CD4-positive, alpha-beta T cell treated with Interleukin-4 for 1 hour (primary cell): ENCODE measurements at places on chromosomes 1 and 21.

GRCh38 chr1:234001817-234002216, 97.3 kb downstream of the SLC35F3 start:
- no peak for DNase-seq

GRCh38 chr1:47824716-47825115, 172.5 kb downstream of the TRABD2B start:
- DNase-seq = no peak

DNA sequence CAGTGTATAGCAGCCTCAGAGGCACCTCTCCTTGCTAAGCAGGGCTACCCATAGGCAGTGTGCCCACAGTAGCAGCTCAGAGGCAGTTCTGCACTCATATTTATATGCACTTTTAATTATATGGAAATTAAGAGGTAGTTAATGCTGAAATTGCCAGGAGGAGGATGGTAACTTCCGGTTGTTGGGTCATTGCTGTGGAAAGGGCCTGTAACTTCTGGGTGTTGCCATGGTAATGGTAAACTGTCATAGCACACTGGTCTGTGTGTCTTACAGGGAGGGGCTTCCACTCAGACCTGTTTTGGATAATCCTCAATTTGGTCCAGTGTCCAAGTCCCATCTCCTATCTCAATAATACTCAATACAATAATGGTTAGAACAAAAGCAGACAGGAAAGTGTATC, 7.6 kb downstream of the CFH start:
- DNase-seq = no peak

- no peak for DNase-seq
Observed at GRCh38 chr1:1359664-1360468, 1.5 kb upstream of the MXRA8 start.

- DNase-seq = no peak
Observed at GRCh38 chr21:42175110-42175710, 43.7 kb upstream of the ABCG1 start.

DNA sequence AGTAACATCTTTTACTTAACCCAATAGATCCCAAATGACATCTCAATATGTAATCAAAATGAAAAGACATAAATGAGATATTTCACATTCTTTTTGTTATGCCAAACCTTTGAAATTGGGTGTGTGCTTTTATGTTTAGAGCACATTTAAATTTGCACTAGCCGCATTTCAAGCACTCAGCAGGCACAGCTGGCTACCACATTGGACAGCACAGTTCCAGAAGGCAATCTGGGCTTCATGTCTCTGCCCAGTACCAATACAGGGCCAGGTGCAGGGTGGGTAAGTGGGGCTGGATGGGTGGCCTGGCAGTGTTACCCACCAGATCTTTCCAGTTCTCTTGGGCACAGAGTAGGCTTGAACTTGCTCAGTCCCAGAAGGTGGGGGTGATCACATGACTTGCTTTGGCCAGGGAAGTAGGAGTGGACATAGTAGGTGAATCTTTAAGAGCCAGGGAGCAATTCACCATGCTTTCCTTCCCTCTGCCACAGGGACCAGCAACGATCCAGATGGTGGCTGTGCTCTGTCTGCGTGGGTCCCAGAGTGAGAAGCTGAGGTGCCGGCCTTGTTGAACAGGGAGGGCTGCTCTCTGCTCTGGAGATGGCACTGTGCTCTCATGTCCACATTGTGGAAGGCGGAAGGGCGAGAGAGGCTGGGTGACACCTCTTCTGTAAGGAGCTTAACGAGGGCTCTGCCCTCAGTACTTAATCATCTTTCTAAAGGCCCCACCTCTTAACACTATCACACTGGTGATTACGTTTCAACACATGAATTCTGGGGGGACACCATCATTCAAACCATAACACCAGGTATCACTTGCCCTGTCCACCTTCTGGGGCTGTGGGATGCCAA, 261.4 kb downstream of the GRIK3 start:
- DNase-seq = no peak

DNA sequence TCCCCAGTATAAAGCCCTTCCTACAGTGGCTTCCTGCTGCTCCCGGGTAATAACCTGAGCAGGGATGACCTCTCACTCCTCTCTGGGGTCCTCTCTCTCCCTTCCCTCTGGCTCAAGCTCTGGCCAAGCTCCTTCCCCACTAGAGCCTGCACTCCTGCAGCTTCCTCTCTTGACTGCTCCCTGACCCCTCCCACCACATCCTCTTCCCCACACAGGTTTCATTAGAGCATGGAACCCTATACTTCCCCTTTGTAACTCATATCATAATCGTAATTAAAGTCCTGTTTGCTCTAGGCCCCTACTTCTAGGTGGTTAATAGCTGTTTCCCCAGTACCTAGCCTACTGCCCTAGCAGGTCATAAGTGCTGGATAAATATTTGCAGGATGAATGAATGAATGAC, 146.2 kb downstream of the C1orf21 start:
- DNase-seq = peak; percentile 21

- DNase-seq = no peak
Observed at GRCh38 chr1:53463961-53464899, 5.0 kb downstream of the DMRTB1 start.

DNA sequence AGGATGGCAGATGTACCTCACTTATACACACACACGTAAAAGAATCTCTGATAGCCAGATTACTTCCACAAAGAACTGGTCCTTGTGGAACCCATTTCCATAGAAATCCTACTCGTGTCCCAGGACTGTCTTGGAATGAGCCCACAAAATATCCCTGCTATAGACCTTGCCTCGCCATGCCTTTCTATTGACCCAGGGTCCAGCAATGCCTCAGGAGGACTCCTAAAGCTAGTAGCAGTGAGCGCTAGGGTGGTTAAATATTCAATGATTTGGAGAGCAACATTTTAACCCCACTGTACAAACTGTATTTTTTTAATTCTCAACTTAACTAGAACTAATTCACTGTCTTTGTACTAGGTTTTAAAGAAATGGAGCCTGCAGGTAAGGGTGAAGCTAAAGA, 26.9 kb downstream of the OR10J5 start:
- no peak for DNase-seq

DNA sequence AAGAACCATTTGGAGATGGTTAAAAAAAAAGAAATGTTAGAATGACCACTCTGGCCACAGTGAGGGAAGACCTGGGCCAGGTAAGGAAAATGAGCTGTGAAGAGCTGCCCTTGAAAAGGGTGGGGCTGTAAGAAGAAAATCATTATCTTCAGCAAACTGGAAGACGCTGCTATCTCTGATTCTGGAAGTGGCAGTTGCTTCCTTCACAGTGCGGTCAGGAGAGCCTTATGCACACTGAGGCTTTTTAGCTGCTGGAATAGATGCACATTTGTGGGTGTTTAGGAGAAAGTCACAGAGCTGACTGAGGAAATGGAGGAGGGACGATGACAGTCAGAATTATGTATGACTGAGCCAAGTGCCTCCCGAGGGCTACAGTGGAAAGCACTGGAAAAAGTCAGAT, 91.6 kb downstream of the TBX19 start:
- no peak for DNase-seq

DNA sequence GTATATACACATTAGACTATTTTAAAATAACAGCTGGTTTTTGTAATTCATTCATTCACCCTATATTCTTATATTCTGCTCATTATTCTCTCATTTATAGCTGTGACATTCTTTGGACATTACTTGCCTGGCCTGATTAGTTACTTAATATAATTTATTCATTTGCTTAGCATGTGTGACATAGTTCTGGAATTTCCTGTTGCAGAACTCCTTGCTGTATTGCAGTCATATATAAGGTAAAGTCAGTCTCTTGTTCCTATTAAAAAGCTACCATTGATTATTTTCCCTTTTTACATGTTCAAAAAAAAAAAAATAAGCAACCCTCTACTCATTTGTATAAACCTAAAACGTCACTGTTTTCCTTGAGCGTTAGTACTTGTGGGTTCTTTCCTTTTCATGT, 23.9 kb downstream of the GNAT2 start:
- no peak for DNase-seq

DNA sequence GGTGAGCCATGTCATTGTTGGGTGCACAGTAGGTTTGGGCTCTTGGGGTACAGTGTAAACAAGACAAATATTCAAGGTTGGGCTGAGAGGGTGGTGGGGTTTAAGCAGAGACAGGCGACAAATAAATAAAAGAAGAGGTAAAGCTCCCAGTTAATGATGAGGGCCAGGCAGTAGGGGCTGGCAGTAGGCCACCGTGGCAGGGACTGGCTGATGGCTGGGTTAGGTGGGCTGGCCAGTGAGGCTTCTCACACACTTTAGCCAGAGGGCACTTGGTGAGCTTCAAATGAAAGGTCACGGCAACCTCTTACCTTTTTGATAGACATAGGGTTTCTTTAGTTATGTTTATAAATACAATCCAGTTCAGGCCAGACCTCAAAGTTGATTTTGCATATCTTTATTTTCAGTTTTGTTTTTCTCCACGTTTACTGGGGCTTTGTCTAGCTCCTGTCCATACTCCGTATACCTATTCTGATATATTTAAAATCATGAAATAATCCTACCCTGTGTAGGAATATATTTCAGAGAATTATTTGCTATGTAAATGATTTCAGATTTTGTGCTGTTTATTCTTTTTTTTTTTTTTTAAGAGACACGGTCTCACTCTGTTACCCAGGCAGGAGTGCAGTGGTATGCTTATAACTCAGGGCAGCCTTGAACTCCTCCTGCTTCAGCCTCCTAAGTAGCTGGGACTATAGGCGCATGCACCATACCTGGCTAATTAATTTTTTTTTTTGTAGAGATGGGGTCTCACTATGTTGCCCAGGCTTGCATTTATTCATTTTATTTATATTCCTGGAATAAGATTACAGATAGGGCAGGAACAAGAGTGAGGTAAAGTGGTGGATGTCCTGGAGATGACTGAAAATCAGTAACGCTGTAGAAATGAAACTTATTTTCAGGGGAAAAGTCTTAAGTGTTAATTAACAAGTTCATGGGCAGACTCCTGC, 122.7 kb downstream of the RYR2 start:
- no peak for DNase-seq

DNA sequence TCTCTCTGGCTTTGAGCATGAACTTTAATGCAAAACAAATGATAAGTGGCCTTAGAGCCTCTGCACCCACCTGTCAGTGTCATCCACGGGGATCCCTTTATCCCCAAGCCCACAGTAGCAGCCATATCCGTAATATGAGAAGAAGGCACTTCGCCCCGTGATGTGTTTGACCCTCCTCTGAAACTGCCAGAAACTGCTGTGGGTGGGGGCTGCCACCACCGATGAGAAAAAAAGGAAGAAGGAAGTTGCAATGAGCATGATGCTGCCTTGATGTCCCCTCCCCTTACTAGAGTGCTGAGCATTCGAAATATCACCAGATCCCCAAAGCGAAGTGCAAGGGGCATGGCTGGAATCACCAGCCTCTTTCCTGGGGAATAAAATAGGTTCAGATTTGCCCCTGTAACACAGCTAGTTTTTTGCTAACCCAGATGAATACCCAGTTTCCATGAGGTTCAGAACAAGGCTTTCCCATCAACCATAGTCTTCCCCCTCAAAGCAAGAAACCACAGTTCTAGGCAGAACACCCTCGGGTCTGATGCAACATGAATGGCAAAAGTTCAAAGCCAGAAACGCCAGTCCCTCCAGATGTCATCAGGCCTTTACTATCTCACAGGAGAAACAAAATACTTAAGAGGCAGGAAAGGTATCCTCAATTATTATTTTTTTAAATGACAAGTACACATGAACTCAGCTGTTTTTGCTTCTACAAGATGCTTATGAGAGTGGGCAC, 10.8 kb upstream of the UBXN10 start:
- no peak for DNase-seq

DNA sequence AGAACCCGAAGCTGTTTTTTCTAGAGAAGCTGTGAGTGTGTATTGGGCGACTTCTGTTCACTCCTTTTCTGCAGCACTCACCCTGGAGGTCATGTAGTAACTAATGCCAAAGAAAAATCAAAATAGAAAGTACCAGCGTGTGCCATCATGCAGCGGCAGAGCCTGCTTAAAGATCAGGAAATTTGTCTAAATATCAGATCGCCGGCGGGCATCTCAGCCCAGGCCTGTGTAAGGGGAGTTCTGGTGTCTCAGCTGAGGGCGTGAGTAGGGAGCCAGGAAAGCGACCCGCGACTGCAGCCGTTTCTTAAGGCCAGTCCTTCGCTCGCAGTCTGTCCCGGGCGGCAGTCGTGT, 768 bp downstream of the EDARADD start:
- no peak for DNase-seq

DNA sequence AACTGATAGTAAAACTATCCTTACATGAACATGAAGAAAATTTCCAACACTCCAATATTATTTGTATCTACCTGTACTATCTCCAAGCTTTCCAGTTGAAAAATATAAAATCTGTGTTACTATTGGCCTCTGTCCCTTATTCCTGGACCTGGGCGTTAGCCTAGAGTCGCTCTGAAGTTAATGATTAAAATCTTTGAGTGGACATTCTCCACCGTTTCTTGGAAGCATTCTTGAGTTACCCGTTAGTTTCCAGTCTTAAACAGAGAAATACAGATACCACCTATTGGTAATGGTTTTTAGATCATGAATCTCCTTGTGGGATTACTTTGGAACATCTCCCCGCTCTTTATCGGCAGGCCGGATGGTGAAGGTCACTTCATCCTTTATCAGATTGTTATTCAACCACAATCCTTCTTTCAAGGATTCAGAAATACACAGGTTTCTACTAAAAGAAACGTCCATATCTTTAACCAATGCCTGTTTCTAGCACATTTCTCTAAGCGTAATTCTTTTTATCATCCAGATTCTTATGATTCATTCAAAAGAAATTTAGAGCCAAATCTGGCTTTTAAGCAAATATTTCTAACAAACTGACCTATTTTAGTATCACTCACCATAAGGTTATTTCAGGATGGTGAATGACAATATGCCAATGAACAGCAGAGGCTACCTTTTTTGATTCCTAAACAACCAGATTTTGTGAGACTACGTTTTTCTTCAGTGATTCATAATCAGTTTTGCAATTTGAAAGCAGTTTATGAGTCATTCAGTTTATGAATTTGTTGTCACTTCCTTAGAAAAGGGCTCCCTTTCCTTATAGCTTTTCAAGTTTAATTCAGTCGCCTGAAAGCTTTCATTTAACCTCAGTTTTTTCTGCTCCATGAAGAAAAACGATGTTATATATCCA, 70.2 kb upstream of the ERRFI1 start:
- DNase-seq = no peak

DNA sequence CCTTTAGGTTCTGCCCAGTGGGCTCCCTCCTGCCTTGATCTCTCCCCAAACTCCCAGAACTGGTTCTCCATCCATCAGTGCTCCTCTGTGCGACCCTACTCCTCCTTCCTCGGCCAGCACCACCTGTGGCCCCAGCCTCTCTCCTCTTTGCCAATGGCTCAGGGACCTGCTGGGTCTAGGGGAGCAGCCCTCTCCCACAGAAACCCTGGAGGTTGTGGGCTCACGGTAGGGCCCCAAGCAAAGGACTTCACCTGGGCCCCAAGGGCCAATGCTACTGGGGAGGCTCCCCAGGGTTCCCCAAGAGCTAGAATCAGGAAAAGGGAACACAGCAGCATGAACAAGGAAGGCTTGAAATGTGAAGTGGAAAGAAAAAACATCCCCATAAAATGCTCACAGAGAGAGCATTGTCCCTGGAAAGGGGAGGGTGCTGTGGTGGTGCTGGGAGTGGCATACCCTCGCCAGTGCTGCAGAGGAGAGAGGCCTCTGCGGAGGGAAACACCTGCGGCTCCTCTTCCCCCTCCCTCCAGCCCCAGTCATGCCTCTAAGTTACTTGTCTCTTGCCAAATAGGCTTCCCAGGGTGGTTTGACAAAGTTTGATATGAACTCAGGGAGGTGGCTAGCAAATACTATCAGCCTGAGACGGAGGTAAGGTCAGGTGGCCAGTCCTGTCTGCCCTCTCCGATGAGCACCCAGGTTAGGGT, 2.5 kb downstream of the TMEM63A start:
- no peak for DNase-seq
